ENCODE measurements at places on chromosomes 1 and 21.
A peak's percentile ranks its signal among the peaks of the same experiment; 100 is the strongest.

- DNase-seq = peak; percentile 33
Measured at GRCh38 chr1:207811920-207812720, 60.3 kb downstream of the CD46 start.

- no peak for DNase-seq
Measured at GRCh38 chr1:20278692-20279130, 12.0 kb upstream of the VWA5B1 start.

- no peak for DNase-seq
Measured at GRCh38 chr1:153683854-153684253, 5.4 kb downstream of the NPR1 start.

GRCh38 chr1:165431079-165431478 lies 13.8 kb downstream of the RXRG start:
- DNase-seq = no peak

- peak; percentile 27 for DNase-seq
Measured at GRCh38 chr1:157993147-157993917, at the start of gene KIRREL1. Gene KIRREL1, plus strand, starts transcription at chr1:157993645. Its CDS starts 32 bp downstream, at chr1:157993677.

DNA sequence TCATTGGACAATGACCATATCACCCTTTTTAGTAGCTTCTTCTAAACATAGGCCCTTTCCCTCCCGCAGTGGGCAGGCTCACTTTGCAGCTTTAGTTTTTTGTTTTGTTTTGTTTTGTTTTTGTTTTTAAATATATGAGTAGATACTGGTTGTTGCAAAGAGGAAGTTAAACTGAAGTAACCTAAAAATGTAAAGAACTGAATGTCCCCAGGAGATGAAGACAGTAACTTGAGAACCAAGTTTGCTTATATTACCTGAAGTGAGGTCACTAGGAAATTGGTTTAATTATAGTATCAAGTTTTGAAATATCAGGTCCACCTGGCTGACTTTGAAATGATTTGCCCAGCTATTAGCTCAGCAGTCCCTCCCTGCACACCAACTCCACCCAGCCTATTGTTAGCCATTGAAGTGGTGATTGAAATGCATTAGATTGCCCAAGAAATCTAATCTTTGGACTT lies 18.2 kb downstream of the SMAP2 start:
- no peak for DNase-seq
